Activated CD4-positive, alpha-beta T cell treated with anti-CD3 and anti-CD28 coated beads, Interleukin-2, amount 50 U/mL, for 4 hours (primary cell): ENCODE measurements at places on chromosomes 2 and 18.

DNA sequence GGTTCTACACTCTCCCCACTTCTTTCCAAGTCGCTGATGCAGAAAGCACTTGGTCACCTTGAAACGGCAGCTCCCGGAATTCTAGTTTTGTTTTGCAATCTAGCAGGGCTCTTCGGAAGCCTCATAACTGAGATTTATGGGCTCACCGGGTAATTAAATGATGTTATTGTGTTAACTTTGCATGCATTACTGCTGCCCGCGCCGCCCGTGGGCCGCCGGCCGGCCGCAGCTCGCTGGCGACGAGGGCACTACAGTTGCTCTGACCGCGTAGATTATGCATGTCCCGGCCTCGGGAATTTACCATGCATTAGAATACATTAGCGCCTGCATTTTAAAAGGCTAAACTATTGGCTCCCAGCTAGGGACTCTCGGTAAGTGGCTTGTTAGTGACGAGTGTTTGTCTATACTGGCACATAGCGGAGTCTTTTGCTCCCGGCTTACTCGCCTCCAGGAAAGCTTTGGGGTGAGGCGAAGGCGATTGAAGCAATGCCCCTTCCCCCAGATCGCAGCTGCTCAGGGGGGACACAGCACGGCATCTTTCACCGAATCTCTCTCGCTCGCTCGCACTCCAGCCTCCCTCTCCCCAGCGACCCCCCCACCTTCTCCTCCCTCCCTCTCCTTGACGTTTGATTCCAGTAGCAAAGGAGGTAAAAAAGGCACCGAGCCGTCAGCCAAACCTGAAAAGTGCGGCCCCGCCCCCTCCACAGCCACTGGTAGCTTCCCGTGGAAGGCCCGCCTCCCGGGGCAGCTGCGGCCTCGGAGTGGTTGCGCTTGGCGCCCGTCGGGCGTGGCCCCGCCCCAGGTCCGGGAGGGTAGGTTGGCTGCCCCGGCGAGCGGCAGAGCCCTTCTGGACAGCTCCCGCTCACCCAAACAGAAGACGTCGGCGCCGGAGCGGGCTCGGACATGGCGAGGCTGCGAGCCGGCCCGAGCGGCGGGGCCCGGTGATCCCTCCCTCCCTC lies at the start of gene ONECUT2:
Gene ONECUT2 (plus strand): TSS at position 839 of the 959 bp plus-strand sequence. CDS start 343 bp downstream, outside the sequence.
- DNase-seq, result peak; percentile 34

DNA sequence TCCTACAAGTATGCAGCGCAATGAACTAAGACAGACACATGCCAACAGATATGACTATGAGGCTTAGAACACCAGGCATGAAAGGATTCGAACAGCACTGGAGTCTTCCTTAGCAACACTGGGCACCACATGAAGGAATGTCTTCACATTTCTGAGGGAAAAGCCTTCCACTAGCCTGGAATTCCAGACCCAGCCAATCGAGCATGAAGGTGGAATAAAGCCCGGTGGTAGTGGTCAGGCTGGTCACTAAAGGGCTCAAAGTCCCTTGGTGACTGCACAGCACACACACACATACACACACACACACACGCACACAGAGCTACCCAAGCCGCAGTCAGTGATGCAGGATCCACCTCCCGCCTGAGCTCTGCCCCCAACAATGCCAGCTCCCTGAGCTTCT lies 19.7 kb upstream of the SFXN5 start:
- no peak for DNase-seq

DNA sequence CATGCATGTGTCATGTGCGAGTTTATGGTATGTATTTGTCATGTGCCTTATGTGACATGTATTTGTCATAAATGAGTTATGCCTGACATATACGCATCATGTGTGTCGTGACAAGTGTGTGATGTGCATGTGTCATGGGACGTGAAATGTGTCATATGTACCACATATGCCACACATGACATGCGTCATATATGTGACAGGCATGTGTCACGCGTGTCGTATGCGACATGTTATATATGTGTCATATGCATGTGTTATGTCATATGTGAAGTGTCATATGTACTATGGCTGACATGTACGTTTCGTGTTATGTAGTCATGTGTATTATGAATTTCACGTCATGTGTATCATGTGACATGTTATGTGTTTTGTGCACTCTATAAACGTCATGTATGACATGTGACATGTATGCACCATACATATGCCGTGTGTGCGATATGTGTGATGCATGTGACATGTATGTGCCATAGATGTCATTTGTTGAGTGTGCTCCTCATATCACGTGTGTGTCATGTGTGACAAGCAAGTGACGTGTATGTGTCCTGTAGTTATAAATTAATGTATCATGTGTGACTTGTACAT lies 2152.3 kb upstream of the PIK3C3 start:
- no peak for DNase-seq

DNA sequence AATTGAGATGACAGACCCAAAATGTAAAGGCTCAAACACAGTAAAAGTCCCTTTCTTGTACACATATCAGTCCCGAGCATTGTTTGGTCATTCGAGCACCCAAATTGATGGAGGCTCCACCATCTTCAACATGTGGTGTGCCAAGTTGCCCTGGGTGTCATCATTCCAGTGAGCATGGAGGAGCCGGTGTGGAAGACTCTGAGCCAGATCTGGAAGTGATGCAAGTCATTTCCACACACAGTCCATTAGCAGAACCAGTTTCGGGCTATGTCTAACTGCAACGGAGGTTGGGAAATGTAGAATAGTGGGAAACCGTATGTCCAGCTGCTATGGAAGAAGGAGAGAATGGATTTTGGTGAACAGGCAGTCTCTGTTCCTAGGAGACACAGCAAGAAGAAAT lies 40.9 kb upstream of the BZW1 start:
- DNase-seq, result no peak

- no peak for DNase-seq
These were observed 586.6 kb upstream of the KLHL29 start for GRCh38 chr2:22798386-22798785.

- peak; percentile 35 for DNase-seq
These were observed 27.2 kb downstream of the KDM3A start for GRCh38 chr2:86468162-86469033.

GRCh38 chr2:40859617-40860016 lies 407.7 kb upstream of the SLC8A1 start:
- DNase-seq, result no peak

GRCh38 chr2:40325116-40325515 lies 126.8 kb downstream of the SLC8A1 start:
- no peak for DNase-seq

DNA sequence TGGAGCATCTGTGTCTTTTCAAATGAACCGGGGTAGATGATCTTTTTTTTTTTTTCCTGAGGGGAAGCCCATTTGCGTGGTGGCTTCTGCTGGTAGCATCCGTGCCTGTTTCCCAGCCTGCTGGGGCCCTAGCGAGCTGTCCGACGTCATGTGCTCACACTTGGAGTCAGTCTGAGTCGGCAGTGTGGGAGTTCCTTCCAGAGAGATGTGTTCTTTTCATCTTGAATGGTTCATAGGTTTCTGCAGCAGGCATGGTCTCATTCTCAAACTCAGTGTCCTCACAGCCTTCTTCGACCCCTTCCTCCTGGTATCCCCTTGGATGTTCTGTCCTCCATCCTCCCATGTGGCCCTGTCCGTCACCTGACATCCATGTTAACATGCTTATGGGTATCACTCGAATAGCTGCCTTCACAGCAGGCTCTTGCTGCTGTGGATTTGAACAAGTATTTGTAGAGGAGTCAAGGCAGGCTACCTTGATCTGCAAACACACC lies 51.0 kb downstream of the LDLRAD4 start:
- no peak for DNase-seq

GRCh38 chr2:216004697-216005283 lies 8.6 kb downstream of the MREG start:
- DNase-seq, result no peak

DNA sequence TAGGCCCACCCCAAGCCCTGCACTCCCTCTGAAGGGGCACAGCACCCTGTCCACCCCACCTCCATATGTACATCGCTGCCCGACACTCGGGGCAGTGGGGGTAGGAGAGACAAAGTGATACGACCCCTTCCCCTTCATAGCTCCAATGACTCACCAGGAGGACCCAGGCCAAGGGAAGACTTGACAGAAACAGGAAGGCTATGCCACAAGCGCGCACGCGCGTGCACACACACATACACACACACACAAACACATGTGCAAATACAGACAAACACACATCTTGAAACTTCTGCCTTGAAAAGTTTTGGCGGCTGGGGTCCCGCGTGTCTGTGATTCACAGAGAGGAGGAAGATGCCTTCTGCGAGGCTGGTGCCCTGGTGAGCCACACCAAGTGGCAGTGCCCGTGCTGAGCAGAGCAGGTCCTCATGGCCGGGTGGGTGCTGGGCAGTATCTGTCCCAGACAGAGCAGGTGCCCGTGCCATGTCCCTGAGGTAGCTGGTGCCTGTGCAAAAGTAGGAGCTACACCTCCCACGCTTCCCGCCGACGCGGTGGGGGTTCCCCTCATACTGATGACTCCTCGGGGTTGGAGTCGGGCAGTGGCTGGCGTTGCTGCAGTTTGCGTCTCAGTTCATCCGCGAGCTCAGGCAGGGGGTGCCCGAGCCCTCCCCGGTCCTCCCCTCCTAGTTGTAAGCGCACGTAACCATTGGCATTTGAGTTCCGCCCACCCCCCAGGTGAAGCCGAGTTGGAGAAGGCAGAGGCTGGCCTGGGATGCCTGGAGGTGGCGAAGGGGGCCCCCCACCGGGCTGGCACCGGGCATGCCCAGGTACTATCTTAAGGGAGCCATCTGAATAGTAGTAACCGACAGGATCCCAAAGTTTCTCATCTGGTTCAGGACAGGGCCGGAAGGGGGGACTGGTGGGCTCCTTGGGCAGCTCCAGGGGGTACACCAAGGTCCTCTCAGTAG lies 2.5 kb upstream of the ANKRD39 start:
- DNase-seq, result peak; percentile 43

DNA sequence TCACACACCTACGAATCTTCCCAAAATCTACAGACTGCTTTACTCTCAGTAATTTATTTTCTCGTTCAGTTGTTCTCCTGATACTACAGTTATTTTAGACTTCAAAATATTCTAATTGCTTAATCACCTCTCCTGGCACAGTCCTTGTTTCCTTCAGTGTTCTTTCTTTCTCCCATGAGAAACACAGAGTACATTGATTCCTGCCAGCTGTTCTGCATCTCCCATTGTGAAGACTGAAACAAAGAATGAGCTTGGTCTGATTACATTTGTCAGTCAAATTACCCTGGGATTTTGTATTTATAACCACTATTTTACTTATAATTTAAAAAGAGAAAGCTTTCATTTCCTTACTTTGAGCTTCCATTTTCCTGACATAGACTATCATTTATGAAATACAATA lies 63.9 kb upstream of the TANK start:
- DNase-seq, result no peak

- no peak for DNase-seq
These were observed 110.2 kb upstream of the THOC1 start for GRCh38 chr18:378079-378478.

- no peak for DNase-seq
These were observed 18.1 kb downstream of the BCL2L11 start for GRCh38 chr2:111138839-111139238.

DNA sequence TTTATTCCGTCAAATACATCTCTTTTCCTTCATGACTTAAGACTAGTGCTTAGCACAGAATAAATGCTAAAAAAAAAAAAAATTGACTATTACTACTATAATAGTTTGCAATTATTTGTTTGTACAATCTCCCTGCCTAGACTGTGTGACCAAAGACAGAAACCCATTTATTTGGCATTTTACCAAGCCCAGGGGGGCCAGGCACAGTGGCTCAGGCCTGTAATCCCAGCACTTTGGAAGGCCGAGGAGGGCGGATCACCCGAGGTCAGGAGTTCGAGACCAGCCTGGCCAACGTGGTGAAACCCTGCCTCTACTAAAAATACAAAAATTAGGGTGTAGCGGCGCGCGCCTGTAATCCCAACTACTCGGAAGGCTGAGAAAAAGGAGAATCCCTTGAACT lies 1.4 kb downstream of the ASB3 start:
- DNase-seq, result no peak
